Left renal pelvis (tissue), 4 donors: ENCODE measurements at places on chromosomes 3 and 15. TPM values are rescaled to one million over a fixed set of nuclear protein-coding genes. Genes with fewer than 3 reads are reported as not detected.

GRCh38 chr3:164673738-164674137, 404.6 kb downstream of the SI start:
- DNase-seq, result no peak

DNA sequence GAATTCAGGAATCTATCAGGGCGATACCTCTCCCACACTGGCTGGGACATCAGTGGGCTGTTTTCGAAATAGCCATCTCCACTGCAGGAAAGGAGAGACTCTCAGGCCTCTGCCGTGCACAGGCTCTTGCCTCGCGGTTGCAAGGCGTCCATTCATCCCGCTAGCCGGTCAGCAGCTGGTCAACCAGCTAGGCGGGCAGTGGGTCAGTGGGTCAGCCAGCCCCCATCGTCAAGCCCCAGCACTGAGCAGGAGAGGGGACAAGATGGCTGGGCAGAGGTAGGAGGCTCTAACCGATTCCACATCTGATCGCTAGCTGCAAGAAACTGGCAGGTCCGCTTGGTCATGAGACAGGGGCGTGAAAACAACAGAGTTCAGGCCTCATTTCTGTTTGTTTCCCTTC, 45.1 kb downstream of the MUC4 start:
- no peak for DNase-seq

CMTM8 gene
- polyA plus RNA-seq, result 9.6 TPM

DNA sequence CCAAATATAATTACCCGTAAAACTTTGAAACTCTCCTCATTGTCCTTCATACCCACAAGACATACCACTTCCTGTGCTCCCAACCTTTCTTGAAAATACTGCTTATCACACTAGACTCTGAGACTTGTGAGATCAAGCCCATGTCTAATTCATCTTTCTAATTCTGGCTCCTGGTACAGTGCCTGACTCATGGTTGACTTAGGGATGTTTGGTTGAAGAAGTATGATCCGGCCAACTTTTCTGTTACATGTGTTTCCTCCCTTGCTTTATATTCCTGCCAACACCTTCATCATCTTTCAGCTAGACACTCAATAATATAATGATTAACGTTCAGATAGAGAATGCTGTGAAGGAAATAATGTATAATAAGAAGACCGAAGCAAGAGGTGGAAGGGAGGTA, 58.2 kb downstream of the MEX3B start:
- DNase-seq, result no peak

DNA sequence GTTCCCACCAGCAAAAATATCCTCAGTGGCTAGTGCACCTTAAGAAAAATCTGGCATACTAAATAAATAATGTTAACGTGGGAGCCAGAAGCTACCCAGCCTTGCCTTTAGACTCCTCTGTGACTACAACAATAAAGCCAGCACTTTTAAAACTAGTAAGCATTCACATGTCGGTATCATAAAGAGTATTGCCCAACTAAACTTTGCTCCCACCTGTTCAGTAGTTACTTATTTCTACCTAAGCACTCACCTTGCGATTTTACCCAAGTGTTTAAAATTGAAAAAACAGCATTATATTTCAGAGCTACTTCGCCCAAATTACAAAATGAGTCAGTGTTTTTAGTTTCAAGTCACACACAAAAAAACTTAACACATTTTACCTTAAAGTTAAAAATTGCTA, 12.8 kb downstream of the ALDH1L1 start:
- DNase-seq, result no peak

GRCh38 chr3:133271539-133271938, 128.3 kb upstream of the BFSP2 start:
- DNase-seq, result no peak

DNA sequence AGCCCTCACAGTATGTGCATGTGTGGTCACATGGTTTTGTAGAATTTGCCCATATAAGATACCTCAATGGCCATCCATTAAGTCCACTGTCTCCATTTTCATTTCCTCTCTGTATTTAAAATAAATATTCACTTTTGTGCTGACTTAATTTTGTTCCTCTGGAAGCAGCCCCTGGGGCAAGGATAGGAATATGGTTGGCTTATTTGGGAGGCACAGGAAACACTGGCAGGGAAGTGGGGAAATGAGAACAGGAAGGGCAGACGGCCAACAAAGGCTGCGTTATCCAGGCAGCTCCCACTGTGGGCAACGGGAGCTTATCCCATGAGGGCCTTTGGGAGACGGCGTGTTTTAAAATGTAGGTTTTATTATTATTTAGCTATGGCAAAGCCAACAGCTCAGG, 148.6 kb downstream of the SHQ1 start:
- no peak for DNase-seq

TOP2B gene
- 372 TPM for polyA plus RNA-seq

- no peak for DNase-seq
Measured at GRCh38 chr3:52494886-52495495, at the start of gene STAB1. Gene STAB1 (plus strand): TSS chr3:52495338. CDS start chr3:52495414, 76 bp downstream.

DNA sequence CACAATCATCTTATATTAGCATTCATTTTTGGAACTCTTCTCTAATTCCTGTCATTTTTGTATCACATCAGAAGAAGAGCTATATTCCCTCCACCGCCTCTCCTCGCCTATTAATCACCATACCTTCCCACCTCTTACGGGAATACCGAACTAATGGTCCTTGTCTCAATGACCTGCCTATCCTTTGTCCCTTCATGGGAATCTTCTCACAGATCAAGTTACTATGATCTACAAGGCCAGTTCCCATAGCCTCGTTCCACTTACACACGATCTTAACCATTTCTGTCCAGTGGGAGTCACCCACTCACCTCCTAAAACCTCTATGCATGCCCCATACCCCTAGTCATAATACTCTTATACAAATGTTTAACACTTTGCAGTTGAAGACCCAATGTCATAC, 342.6 kb upstream of the TPRG1 start:
- DNase-seq, result no peak

HIGD2B gene
- polyA plus RNA-seq, result not detected

GRCh38 chr3:111688190-111688800, 93.1 kb upstream of the ZBED2 start:
- no peak for DNase-seq

DNA sequence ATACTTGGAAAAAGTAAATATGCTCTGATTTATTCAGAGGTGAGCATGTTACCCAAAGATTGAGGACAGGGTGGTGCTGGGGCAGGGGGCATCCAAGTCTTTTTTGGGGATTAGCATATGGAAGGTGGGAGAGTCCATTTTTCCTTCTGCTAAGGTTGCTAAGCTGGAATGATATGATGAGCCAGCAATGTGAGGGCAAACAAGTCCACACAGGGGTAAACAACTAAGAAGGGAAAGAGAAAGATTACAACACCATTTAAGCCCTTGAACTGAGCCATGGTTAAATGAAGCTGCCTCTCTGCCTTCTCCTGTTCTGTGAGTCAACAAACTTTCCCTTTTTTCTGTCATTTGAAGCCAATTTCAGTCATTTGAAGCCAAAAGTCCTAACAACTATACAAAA, 89.0 kb downstream of the RPL22L1 start:
- no peak for DNase-seq

P4HTM gene
- 34.0 TPM for polyA plus RNA-seq

- no peak for DNase-seq
Measured at GRCh38 chr15:99408236-99409096, 157.2 kb downstream of the LRRC28 start.
